Stimulated activated CD4-positive, alpha-beta T cell treated with anti-CD3 and anti-CD28 coated beads, TNF-alpha, amount 100 ng/mL, for 4 hours (primary cell): ENCODE measurements at places on chromosomes 3 and 15.

DNA sequence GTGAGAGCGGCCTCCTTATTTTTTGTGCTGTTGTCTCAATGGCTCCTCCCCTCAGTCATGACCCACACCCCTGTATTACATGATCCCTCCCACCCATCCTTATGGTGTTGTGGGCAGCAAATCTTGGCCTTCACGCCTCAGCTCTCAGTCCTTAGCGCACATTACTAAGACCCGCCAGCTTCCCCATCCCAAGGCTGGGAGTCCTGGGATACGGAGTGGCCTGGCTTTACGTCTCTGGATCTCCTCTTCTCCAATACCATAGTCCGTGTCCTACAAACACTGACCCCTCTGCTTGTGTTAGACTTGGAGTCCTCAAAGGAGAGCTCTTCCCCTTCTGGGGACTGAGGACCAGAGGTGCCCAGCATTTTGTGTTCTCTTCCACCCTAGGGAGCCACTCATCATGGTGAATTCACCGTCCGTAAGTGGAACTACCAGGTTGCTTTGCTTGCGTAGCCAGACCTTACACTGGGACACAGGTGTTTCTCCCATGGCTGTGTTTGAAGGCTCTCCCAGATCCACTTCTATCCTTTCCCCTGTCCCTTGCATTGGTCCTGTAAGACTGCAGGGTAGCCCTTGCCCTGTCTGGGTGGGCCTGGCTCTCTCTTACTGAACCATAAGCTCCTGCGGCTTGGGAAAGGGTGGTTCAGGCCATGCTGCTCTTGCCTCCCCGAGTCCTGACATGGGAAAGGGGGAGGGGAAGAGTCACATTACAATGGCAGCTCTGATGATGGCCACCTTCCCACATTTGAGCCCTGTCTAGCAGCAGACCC, 13.6 kb downstream of the GRM2 start:
- DNase-seq, result no peak

GRCh38 chr3:10371167-10371566, 50.3 kb upstream of the SEC13 start:
- DNase-seq, result no peak

DNA sequence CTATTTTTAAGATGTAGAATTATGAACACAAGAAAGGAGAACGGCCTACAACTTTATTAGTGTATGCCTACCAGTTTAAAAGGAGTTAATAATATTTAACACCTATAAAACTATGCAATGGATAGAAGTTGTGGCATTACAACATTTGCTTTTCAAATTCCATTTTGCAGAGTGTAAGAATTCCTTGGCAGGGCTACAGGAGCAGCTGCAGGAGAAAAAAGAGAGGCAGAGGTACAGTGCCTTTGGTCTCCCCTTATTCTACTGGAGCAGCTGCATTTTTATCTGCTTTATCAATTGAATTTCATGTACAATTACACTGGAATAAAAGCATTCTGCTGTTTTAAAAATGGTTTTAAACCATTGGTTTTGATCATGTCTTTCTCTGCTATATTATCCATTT, 145.7 kb upstream of the KCNH8 start:
- no peak for DNase-seq

GRCh38 chr15:90038632-90039095, 37.5 kb downstream of the ZNF710 start:
- DNase-seq, result no peak

GRCh38 chr3:172061724-172062184, 22.4 kb downstream of the FNDC3B start:
- DNase-seq, result no peak

DNA sequence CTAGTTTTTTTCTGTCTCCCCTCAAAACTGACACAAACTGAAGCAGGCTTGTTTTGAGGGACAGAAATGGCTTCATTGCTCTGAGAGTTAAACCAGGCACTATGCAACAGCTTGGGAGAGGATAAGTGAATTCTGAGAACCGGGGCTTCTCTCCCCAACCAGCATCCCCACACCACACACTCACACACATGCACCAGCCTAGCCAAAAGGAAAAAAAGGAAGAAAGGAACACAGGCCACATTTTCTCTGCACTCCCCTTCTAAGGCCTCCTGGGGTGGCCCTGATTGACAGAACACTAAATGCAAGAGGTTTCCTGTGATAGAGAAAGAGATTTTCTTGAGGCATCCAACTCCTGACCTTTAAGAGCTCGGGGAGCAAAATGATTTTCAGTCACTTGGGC, 177.5 kb downstream of the TLE3 start:
- no peak for DNase-seq
